ENCODE measurements at places on chromosomes 5 and 9.

DNA sequence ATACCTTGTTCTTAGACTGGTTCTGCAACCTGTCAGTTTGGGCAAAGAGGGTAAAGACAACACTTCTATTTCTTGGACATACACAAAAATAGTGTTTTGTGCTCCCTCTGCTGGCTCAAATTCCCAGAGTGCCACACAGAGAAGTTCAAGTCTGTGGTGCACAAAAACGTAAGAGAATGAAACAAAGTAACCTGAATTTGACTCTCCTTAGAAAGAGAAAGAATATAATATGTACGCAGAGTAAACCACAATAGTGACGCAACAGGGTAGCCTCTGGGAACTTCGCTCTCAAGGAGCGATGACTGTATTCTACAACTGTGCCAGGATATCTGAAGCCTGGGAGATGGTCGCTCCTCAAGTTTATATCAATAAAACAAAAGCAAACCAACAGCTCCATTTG is 18.5 kb downstream of the DDX31 start:
- no peak for DNase-seq

GRCh38 chr5:124847907-124848306 is 101.5 kb upstream of the ZNF608 start:
- DNase-seq: no peak

DNA sequence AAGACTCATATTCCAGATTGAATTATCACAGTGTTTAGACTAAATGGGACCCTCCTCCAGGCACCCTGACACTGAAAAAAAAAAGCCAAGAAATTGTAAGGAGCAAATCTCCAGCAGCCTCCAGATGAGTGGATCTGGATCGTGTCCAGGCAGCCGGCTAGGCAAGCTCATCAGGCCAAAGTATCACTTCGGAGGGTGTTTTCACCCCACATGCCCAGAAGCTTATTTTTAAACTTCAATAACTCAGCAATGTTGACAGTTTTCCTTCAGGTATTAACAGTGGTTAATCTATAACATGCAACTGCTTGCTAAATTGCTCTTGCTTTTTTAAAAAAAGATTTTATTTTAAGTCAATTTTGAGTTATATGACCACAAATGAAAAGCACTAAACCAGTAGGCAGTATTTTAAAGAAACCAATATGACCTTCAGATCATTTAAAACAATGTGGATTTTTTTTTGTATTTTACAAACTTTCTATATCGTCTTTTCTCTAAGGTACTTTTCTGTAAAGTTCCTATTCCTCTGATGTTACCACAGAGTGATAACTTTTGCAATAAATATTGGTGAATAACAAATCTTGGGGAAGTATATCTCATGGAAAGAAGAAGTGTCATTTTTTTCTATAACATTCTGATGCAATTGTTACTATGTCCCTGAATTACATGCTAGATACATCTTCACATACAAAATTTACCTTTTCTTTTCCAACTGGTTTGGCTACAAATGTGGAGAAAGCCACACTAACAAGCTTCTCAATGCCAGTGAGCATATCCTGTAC is 30.7 kb downstream of the ACOT12 start:
- no peak for DNase-seq

DNA sequence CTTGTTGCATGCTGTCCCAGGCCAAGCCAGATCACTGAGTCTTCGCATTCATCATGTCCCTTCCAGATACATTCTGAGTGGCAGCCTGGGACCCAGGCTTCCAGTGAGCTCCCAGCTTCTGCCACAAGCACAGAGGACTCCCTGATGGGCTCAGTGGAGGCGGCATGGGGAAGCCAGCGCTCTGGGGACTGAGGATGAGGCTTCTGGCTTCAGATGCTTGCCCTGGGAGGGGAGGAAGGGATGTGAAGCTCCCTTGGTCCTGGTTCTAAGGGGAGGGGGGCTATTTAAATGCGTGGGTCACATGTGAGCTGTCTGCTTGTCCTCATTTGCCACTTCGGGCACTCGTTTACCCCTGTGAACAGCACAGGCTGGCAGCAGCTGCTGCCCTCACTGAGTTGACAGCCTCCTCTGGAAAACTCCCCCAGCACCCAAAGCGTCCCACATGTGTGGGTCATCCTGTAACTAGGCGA is 174.0 kb downstream of the NR3C1 start:
- peak; percentile 23 for DNase-seq

DNA sequence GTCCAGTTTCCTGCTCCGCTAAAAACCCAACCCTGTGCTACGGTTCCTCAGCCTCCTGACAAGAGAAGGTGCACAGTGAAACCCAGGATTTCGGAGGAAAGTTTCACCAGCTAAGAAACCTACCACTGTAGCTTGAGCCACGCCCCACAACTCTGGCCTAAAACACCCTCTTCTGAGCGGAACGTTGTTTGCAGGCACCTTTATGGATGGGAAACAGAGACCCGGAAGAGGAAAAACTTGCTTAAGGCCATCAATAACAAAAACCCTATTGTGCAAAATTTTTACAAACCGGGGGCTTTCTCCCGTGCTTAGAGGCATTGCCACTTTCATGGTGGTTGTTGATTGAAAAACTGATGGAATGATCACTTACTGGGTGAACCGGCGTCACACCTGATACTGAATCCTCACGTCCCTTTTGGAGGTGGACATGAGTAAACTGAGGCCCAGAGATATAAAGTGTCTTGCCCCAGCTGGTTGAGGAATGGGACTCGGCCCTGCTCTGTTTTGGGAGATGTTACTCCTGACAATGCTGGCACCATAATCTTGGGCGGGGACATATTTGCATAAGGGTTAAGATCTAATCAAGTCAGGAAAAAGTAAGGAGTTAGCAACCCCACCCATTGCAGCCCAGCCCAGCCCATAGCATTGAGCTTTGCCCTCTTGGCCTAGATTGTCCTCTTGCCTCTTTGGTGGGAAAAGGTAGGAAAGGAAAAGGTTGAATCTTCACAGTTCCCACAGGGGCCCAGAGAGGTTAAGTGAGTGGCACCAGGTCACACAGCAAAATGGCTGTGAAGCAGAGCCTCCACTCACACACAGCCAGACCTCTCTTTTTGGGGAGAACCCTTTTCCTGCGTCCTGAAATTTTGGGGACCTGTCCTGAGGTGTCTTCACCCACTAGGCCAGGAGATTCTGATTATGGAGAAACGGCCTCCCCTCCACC is 23.2 kb upstream of the PTGS1 start:
- DNase-seq: peak; percentile 15

- DNase-seq: no peak
Observed at GRCh38 chr9:16898464-16898863, 28.0 kb upstream of the BNC2 start.

DNA sequence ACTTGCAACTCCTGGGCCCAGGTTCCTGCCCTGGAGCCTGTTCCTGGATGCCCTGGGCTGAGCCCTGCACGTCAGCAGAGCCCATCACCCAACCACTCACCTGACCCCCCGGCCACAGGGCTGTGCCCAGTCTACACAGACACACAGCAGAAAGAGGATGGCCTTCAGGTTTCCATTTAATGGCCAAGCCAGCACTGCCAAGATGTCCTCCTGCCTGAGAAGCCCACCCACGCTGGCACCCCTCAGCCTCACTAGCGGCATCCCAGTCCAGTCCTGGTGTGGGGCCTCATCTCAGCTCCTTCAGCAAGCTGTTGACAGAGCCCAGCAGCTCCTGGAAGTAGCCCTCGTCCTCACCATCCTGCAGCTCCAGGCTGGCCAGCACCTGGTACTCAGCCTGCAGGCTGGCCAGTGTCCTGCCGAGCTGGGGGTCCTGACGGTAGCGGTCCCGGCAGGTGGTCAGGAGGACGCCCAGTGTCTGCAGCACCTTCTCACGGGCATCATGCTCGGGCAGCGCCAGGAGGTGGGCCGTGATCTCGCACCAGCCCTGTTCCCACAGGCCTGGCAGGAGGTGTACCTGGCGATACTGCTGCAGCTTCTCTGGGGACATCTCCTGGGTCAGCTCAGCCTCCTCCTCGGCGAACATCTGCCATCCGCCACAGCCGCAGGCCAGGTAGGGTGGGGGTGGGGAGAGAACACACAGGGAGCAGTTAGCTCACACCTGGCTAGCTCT is 71.9 kb upstream of the LRRTM2 start:
- DNase-seq: no peak

DNA sequence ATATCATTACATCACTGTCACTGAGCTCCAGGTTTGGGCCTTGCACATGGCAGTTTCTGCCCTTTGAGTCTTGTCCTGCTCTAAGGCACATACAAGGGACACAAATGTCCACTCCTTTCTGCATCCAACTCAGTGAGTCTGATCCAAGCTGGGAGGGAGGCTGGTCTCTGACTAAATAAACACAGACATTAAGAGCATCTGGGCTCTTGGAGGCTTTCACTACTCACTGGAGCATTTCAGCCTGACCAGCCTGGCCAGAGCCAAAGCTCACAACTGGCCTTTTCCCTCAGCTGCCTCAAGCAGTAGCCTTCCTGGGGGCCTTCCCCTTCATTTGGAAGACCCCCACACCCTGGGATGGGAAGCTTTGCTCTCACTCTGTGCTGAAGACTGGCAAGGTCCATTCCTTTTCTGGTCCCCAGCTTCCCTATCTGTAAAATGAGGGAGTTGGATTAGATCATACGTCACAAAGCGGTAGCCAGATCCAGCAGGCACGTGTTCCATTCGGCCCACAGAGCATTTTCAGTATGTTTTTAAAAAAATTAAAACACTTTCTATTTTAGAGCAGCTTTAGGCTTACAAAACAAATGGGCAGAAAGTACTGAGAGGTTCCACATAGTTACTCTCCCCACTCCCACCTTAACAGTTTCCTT is 58.6 kb upstream of the XPA start:
- no peak for DNase-seq

GRCh38 chr5:93998951-93999455 is 257.6 kb upstream of the POU5F2 start:
- no peak for DNase-seq

DNA sequence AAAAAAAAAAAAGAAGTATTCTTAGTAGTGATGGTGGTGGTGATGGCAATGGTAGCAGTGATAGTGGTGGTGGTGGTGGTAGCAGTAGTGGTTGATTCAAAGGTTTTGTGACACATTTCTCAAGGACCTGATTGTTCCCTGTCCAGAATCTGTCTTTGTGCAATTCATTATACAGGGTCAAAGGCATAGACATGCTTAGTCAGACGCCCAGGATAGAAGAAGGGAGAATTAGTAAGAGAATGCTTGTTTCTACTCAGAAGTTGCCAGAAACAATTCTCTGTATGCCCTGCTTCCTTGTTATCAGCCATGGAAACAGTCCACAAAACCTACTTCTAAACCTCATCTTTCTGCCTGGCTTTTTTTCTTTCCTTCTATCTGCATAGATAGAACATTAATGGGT is 89.4 kb downstream of the SLC44A1 start:
- DNase-seq: no peak

GRCh38 chr5:83184534-83184933 is 107.2 kb downstream of the XRCC4 start:
- no peak for DNase-seq

GRCh38 chr5:107574287-107574686 is 96.5 kb downstream of the EFNA5 start:
- DNase-seq: no peak

DNA sequence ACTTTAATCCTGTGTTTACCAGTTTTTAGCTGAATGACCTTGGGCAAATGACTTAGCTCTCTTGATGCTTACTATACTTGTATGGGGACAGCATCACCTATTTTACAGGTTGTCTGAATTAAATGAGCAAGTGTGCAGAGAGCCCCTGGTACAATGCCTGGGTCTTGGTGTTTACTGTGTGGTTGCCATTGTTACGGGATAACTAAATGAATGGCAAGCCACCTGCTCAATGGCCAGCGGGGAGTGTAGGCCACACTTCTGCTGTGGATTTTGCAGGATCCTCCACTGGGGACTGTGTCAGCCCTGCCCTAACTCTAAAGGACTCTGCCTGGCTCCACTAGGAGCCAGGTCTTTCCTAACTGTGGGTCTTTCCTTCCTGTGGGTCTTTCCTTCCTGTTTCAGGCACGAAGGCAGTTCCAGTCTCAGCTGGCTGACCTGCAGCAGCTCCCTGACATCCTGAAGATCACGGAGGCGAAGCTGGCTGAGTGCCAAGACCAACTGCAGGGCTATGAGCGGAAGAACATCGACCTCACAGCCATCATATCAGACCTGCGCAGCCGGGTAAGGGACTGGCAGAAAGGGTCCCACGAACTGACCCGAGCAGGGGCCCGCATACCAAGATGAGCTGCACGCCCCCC is 10.3 kb upstream of the GLE1 start:
- DNase-seq: peak; percentile 56

DNA sequence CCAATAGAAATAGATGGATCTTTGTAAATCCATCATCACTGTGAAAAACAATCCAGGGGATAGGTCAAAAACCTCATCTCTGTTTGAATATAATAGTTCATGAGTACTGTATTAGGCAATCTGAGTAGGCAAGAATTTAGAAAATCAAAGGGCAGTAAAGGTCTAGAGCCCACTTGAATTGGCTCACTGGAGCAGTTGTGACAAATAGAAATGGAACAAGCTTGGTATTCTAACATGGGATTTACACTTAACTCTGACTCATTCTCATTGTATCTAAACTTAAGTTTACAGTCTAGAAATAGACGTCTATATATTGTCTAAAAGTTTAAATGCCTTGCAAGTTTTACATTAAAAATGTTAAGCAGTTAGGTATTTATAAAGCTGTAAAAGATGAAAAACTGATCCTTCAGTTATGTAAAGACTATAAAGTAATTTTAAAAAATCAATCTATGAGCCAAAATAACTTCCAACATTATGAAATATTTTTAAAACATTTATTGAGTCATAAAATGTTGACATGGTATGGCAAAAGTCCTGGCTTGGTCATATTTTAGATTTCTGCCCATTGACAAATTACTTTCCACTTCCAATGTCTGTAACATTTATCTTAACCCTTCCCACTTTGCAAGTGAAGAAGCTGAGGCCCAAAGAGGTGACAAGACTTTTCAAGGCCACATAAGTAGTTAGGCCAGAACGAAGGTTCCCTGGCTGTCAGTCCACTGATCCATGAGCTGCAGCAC is 203.7 kb upstream of the NREP start:
- no peak for DNase-seq

DNA sequence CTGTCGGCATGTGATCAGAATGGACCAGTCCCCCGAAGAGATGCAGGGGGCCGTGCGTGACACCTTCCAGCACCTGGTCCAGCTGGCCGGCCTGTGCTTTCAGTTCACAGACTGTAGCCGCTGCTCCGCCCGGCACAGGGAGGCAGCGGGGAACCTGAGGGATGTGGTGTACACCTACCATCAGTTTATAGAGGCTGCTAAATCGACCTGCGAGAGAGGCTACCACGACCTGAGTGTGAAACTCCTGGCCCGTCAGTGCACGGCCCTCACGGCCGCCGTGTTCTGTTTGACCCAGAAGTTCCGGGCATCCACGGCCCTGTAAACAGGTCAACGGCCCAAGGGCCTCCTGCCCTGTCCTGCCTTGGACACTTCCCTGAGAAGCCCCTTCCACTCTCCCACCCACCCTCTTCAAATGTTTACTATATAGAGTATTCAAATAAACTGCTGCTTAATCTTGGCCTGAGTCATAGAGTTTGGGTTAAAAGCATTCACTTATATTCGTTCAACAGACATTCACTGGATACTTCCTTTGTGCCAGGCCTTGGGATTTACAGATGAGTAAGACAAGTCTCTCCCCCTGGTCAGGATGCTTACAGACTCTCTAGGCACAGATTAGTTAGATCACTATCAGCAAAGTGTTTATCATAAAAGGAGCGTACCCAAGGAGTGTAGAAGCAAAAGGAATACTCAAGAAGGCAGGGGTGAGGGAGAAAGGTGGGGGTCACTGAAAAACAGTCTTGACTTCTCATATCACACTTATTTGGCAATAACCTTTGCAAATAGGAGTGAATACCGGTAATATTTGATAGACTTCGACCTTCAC is 6.9 kb upstream of the TRMT10B start:
- DNase-seq: no peak
